ENCODE measurements at places on chromosomes 7 and 10.

DNA sequence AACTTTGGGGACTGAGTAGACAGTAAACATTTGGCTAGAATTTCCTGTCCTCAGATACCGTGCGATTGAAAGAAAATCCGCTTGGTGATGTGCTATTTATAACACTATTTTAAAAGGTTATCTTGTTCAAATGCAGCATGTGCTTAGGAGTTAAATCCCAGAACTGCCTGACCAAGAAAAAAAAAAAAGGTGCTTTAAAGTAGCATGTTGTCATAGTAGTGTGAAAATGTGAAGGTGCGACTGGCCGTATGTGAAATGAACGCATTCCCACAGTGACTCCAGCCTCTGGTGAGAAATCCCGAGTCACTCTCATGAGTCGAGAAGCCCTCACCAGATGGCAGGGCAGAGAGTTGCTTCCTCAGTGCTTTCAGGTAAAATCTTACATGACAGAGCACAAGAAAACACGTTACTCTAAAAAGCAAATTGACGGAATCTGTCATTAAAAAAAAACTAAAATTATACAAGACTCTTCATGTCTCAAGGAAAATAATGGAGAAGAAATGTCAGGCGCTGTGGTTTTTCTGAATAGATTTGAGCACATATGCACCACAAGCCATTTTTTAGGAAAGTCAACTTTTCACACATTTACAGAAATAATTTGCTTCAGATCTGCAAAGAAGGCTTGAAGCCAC is 18.4 kb upstream of the KLF6 start:
- no peak for DNase-seq

- no peak for DNase-seq
Measured at GRCh38 chr7:102203218-102203617, 83.5 kb upstream of the SH2B2 start.

- DNase-seq = no peak
Measured at GRCh38 chr10:49837685-49838084, 75.6 kb upstream of the OGDHL start.

GRCh38 chr10:24483701-24484100 is 240.0 kb downstream of the ARHGAP21 start:
- no peak for DNase-seq

DNA sequence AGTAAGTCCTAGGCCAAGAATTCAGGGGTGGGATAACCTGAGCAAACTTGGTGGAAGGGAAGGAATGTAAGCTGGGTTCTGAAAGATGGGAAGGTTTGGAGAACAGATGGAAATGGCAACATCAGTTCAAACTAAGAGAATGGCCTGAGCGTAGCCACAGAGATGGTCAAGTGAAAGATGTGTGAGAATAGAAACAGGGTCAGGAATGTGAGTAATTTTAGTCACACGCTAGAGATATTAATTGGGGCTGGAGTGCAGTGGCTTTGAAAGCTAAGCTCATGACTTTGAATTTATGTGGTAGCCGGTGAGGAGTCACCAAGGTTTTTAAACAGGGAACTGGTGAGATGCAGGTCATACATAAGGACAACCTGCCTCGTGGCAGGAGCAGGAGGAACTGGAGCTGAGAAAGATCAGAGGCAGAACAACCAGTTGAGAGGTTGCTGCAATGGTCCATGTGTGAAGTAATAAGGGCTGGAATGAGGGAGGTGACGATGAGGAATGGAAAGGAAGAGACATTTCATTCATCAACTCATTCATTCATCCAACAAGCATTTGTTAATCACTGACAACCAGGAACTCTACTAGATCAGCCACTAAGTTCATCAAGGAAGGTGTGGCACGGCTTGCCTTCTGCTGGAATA is 12.9 kb upstream of the SORBS1 start:
- no peak for DNase-seq

GRCh38 chr7:24419077-24419476 is 135.1 kb downstream of the NPY start:
- no peak for DNase-seq

DNA sequence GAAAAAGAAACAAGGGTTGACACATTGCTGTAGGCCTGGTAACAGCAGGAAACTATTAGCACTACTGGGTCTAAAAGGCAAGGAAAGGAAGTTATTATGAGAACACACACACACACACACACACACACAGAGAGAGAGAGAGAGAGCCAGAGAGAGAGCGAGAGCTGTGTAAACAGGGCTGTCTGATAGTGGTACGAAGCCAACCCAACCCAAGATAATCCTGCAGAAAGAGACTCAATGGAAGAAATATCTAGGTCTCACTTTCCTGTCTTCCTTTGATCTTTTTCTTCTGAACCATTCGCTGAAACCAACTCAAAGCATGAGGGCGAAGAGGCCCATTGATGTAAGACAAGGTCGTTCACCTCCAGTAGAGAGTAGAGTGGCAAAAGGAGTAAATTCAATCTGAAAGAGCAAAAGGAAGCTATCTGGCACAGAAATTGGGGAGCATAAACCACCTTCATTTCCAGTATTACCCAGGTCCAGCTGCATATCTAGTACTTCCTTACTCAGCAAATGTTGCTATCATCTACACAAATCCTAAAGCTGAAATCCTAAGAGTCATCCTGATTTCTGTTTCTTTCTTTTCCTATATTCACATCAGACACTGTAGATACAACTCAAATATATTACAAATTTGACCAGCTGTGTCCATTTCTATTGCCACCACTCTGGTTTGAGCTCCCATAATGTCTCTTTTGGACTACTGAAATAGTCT is 110.2 kb downstream of the TMEM26 start:
- no peak for DNase-seq

- DNase-seq = no peak
Measured at GRCh38 chr10:7891634-7892033, 73.3 kb downstream of the TAF3 start.

DNA sequence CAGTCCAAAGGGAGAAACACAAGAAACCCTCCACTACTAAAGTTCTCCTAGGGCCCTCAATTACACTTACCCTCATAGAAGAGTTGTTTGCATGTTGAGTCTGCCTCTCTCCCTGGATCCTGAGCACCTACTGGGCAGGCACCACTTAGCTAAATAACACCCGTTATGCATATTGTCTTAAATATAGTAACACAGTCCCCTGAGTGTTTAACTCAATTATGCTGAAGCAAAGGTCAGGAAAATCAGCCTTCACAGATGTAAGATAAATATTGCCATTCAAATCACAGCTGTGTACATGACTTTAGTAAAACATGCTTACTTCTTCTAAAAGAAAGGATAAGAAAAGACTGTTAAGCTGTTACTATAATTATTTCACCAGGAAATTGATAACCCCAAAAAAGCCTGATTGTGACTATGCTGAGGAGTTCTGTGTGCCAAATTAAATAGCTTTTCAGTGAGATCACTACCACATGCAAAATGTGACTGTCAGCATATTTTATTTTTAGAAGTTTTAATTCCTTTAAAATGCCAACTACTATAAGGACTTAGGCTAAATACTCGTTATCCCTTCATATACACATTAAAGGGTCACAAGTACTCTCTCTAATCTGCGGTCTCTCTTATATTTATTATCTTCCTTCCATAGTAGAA is 733.9 kb upstream of the PHF14 start:
- no peak for DNase-seq

DNA sequence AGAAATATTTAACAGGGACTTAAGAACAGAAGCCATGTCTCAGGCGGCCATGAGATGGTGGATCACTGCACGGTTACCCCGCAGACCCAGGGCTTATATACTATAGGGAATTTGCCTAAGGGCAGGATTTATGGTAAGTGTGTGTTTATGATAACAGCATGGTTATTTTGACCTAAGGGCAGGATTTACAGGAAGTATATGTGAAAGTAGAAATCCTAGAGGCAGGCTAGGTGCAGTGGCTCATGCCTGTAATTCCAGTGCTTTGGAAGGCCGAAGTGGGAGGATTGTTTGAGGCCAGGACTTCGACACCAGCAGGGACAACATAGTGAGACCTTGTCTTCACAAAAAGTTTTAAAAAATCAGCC is 43.0 kb upstream of the ZNF438 start:
- DNase-seq = no peak

DNA sequence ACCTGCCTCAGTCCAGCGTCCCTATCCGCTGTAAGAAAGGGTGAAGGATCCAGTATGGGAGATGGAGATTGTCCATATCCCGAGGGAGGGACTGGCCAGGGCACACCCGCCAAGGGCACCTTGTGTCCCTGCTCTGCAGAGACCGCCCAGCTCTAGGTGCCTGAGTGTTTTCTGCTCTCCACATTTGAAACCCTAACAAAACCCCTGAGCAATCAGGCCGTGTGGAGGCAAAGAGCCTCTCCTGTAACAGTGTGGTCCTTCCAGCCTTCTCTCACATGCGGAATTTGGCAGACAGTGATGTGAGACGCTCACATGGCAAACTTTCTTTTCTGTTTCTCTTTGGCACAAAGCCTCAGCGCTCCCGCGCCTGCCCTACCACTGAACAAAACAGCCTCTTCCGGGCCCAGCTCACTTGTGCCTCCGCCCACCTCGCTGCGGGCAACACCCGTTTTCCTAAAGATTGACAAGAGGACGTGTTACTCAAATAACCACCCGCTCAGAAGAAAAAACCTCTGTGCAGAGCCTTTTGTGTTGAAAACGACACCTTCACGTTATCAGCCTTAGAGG is 514.8 kb downstream of the DNAJB6 start:
- DNase-seq = peak; percentile 64

DNA sequence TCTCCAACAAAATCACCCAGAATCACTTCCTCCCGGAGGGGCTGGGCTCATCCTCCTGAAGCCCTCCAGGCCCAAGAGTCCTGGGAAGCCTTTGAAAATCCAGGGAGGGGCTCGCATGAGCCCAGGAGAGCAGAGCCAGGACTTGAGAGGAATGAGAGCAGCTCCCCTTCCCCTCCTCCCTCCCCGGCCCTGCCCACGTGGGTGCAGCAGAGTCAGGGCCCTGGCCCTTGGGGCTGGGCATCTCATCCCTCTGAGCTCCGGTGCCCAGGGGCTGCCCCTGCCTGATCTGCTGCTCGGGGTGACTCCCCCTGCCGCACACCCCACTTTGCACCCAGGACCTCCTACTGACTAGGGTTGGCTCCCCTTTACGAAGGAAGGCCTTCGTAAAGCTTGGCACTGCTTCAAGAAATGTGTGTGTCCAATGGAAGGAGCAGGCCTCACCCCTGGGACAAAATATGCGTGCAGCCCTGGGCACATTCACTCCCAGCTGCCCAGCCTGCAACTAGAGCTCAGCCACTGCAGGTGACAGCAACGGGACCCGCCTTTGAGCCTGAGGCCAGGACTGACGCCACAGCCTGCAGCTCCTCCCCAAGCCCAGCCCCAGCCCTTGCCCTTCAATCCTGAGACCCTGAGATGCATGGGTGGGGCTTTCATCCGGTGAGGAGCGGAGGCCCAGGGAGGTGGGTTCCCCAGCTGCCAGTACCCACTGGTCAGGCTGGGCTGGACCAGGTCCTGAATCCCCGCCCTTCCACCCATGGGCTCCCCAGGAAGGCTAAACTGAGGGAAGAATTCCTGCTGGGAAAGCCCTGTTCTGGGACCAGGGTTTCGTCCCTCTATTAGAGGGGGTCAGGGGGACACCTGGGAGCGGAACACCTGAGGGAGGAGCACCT is 21.8 kb downstream of the PWWP2B start:
- DNase-seq = no peak

GRCh38 chr10:76429368-76430060 is 998.1 kb downstream of the LRMDA start:
- DNase-seq = no peak

DNA sequence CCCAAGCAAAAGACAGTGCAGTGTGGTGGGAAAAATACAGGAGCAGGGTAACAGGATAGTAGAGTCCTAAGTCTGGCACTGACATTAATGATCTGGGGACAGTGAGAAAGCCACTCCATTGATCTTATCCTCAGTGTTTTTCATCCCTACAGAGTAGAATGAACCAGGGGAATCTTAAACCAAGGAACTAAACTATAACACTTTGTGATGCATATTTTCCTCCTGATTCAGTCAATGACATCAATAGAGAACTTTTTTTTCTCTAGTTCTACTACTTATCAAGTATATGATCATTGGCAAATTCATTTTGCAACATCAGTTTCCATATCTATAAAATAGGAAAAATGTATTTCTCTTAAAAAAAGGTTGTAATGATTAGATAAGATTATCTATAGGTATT is 151.1 kb downstream of the TMEM26 start:
- DNase-seq = no peak

- no peak for DNase-seq
Measured at GRCh38 chr7:152072421-152072820, 46.9 kb downstream of the GALNT11 start.

GRCh38 chr10:2874963-2875362 is 192.4 kb upstream of the PFKP start:
- DNase-seq = no peak

- no peak for DNase-seq
Measured at GRCh38 chr7:156480671-156481070, 159.9 kb upstream of the RNF32 start.

GRCh38 chr10:100810091-100810834 is 64.9 kb downstream of the PAX2 start:
- no peak for DNase-seq

DNA sequence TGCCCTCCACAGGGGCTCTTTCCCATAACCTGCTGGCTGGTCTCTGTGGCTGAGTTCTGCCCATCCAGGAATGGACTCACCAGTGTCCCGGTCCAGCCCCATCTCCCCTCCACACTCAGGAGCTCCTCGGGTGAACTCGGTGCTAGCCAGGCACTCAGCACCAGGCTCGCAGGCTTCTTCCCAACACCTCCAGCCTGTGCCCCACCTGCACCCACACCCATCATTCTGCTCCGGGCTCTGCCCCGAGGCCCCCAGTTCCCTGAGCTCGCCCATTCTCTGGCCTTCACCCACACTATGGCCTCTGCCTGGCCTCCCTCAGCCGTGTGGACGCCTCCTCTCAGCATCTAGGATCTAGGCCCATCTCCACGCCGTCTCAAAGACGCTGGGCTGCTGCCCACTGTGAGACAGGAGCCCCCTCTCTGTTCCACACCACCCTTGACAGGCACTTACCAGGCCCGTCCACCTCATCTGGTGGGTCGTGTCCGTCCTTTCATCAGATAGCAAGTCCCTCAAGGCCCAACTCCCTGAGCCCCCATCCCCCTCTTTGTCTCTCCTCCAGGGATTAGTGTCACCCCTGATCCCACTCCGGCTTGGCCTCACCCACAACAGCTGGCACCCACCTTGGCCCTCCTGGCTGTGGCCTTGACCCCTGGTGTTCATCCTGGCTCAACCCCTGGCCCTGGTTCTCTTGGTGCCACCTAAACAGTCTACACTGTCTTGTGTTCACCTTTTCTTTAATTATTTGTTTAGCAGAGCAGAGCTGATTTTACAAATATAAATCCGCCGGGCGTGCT is 76.0 kb upstream of the FAM20C start:
- no peak for DNase-seq

- no peak for DNase-seq
Measured at GRCh38 chr10:112083472-112083871, 100.1 kb downstream of the GPAM start.

GRCh38 chr7:50119815-50120637 is 27.0 kb upstream of the ZPBP start:
- peak; percentile 20 for DNase-seq

- no peak for DNase-seq
Measured at GRCh38 chr10:47252093-47252780, 47.8 kb upstream of the GDF10 start.

- no peak for DNase-seq
Measured at GRCh38 chr10:76119515-76119914, 688.1 kb downstream of the LRMDA start.

Measured in activated CD8-positive, alpha-beta memory T cell treated with anti-CD3 and anti-CD28 coated beads, Interleukin-2, amount 50 U/mL, for 4 hours (primary cell).